Stimulated activated CD4-positive, alpha-beta T cell treated with anti-CD3 and anti-CD28 coated beads, Interleukin-1b, Interleukin-23, amount 100 ng/mL, for 1 hour (primary cell): ENCODE measurements at places on chromosomes 12 and 14.

- DNase-seq: no peak
Measured at GRCh38 chr14:71411738-71412137, 504.5 kb downstream of the PCNX1 start.

DNA sequence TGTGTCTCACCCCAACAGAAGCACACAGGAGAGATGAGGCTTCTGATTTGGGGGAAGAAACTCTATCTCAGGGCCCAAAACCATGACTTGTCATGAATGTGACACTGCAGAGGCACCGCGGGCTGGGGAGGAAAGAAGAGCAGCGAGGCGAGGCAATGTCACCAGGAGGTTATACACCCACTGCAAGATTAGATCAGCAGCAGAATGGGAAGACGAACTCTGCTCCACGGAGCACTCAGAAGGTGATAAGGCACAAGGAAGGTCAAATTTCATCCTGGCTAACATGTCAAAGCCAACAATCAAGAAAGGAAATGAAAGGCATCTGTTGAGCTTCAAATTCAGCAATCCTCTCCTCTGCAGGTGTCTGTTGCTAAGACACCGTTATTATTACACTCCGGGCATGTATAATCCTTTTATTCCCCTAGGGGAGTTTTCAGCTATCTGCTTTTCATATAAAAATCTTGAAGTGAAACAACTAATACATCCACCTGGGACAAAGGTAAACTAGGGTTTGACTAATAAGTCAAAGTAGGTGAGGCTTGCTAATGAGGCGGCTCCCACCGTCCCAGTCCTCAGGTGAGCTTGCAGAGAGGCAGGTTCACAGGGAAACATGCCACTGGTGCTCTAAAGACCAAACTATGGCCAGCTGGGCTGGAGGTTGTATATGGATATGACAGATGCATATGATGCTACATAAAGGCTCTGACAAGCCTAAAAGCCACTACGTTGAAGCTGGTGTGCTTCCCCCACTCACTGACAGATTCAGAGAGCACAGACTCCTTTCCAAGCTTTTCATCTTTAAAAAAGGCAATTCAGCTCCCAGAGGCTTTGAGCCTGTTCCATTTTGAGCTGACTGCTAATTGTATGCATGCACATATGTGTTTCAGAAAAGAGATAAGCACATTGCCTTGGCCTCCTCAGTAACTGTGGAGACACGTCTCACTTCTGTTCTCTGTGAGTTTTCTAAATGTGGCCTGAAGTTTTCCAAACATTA lies 221.2 kb downstream of the NELL2 start:
- DNase-seq: no peak

- DNase-seq: no peak
Measured at GRCh38 chr12:82839796-82840195, 153.1 kb downstream of the TMTC2 start.

DNA sequence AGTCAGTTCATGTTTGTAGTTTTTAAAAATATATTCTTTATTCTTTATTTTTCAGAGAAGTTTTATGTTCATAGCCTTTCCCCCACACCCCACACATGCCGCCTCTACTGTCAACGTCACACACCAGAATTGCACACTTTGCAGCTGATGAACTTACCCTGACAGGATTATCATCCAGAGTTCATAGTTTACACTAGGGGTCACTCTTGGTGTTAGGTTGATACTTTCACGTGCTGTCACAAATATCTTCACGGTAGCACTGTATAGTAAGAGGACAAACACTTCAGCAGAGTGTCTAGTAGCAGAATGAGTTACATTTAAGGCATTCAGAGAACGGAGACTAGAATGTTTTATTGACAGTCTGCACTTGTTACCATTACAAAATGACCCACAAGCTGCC lies 5.1 kb downstream of the DPPA3 start:
- DNase-seq: no peak

DNA sequence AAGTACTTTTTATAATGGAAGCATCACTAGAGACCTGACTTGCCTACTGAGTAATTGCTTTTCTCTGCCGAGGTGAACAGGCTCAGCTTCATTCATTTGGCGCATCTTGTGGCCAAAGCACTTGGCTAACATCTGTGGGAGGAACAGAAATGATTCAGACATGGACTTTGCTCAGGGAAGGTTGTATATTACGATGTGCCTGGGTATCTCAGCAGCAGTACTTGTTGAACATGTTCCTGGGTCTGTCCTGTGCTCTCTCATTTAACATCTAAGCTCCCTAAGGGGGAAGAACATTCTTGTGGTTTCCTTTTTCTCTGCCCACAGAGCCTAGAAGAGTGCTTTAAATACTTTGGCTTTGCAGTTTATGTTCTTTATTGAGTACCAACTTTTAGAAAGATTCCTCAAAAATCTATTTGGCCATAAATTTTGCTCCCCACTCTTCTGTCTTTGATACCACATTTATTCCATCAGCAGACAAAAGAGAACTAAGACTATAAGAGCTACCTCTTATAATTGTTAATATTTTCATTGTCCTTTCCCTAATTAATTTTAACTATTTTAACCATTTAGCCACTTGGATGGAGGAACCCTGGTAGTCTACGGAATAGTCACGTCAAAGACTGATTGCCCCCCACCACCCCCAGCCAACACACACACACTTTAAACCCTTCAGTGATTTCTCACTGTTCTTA lies 101.2 kb upstream of the EGLN3 start:
- DNase-seq: no peak

DNA sequence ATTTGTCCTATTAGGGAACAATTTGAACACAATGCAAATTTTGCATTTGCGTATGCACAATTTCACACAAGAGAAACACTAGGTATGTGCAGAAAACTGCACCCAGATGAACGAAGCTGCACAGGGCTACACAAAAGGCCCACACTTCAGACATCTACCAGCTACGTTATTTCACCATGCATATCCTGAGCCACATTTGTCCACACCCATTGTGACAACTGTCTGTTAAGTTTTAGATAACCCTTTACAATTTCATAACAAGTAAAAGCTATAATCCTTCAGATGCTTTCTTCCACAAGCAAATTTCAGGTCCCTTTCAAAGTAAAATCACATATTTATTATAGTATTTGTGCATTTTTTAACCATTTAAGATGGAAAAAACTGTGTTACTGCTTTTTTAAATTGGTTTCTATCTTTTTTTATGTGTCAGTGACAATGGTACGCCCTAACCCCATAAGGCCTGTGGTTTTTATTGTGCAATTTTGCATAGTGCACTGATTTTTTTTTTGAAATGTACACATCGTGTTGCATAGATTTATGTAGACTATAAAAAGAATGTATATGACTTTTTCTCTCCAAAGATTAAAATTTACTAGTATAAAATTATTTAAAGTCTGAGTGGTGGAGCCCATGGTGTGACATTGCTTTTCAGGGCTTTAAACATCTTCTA lies 87.8 kb upstream of the BTG1 start:
- DNase-seq: no peak

DNA sequence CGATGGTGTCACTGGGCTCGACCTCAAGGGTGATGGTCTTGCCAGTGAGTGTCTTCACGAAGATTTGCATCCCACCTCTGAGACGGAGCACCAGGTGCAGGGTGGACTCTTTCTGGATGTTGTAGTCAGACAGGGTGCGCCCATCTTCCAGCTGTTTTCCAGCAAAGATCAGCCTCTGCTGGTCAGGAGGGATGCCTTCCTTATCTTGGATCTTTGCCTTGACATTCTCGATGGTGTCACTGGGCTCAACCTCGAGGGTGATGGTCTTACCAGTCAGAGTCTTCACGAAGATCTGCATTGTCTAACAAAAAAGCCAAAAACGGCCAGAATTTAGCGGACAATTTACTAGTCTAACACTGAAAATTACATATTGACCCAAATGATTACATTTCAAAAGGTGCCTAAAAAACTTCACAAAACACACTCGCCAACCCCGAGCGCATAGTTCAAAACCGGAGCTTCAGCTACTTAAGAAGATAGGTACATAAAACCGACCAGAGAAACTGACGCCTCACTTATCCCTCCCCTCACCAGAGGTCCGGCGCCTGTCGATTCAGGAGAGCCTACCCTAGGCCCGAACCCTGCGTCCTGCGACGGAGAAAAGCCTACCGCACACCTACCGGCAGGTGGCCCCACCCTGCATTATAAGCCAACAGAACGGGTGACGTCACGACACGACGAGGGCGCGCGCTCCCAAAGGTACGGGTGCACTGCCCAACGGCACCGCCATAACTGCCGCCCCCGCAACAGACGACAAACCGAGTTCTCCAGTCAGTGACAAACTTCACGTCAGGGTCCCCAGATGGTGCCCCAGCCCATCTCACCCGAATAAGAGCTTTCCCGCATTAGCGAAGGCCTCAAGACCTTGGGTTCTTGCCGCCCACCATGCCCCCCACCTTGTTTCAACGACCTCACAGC lies 717 bp downstream of the UBC start:
- DNase-seq: peak; percentile 81

GRCh38 chr14:73576391-73576790 lies 7.4 kb downstream of the ACOT2 start:
- no peak for DNase-seq

DNA sequence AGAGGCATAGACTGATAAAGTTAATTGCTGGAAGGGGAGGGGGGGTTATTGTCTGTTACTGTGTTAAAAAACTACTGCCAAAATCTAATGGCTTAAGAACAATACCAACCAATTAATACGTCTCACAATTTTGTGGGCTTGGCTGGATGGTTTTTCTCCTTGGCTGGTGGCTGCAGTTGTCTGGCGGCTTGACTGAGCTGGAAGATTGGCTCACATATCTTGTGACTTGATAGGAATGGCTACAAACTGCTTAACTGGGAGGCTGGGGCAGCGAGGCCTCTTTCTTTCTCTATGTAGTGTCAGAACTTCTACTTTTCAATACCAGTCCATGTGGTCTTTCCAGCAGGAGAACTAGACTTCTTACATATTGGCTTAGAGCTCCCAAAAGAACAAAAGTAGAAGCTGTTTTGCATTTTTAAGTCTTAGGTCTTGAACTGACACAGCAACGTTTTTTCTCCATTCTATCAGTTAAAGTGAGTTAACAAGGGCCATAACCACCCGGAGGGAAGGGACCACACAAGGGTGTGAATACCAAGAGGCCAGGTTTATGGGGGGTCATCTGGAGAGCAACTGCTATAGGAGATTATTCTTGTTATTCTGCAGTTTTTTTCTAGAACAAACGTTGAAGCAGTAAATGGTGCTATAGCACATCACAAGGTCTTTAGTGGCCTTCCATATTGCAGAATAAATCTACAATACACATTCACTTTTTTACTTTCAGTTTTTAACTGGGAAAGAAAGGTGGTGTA lies 46.9 kb downstream of the ZDHHC17 start:
- DNase-seq: no peak

- DNase-seq: no peak
Measured at GRCh38 chr12:31915446-31915845, 43.8 kb upstream of the RESF1 start.

- no peak for DNase-seq
Measured at GRCh38 chr12:79557690-79558315, 133.0 kb downstream of the PAWR start.

DNA sequence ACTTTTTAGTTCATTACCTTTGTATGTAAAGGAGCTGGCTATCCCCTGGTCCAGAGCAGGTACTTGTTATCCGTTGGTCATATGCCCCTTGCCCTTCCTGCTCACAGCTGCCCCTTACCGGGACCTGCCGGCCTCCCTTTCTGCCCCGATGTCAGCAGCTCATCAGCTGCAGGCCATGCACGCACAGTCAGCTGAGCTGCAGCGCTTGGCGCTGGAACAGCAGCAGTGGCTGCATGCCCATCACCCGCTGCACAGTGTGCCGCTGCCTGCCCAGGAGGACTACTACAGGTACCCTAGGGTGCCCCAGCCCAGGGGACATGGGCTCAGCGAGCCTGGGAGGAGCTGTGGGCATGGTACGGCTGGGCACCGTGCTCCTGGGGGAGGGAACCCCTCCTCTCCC lies 2.3 kb upstream of the RNU7-1 start:
- DNase-seq: no peak

- DNase-seq: no peak
Measured at GRCh38 chr12:24921251-24922038, 27.5 kb downstream of the BCAT1 start.

- DNase-seq: no peak
Measured at GRCh38 chr14:71523630-71524319, 408.5 kb upstream of the RGS6 start.

- no peak for DNase-seq
Measured at GRCh38 chr12:125100551-125101434, 35.6 kb downstream of the AACS start.

DNA sequence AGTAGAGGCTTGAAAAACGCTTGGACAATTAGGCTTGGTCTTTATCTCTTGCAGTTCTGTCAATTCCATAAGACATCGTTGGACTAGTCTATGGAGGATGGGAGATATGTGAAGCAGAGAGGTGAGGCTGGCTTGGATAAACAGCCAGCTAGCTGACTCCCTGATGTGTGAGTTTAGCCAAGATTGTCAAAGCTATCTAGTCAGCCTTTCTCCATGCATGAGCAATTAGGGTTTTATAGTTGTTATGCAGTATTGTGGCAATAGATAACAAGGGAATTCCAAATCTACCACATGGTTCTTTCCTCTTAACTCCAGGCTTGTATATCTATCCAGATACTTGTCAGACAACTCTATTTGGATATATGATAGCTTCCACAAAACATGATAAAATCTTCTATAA lies 153.6 kb upstream of the NRXN3 start:
- no peak for DNase-seq

DNA sequence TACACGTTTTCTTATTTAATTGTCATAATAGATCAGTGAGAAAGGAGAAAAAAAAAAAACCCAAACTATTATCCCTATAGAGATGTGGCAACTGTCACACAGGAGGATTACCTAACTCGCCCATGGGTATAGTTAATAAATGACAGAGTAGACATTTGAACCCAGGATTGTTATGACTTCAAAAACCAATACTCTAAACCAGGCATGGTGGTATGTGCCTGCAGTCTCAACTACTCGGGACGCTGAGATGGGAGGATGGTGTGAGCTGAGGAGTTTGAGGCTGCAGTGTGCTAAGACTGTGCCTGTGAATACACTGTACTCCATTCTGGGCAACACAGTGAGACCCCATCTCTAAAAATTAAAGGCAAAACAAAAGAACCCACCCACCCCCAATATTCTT lies 114.5 kb downstream of the DENND5B start:
- no peak for DNase-seq

DNA sequence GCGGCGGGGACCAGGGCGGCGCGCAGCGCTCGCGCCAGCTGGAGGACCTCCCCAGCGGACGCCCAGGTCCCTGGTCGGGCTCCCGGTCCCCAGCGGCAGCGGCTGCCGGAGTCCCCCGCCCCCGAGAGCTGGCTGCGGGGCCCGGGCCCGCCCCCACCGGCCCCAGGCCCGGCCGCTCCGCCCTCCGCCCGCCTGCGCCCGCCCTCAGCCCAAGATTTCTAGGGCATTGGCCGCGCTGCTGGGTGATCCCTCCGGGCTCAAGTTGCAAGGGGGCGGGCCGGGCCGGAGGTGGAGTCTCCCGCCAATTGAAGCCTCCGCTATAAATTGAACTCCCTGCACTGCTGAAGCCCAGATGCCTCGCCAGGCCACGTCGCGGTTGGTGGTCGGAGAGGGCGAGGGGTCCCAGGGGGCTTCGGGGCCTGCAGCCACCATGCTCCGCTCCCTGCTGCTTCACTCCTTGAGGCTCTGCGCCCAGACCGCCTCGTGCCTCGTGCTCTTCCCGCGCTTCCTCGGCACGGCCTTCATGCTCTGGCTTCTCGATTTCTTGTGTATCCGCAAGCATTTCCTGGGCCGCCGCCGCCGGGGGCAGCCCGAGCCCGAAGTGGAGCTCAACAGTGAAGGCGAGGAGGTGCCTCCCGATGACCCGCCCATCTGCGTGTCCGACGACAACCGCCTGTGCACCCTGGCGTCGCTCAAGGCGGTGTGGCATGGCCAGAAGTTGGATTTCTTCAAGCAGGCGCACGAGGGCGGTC lies at the start of gene DIO3:
DIO3 (plus strand) TSS at position 351 of the 752 bp plus-strand sequence.
- no peak for DNase-seq

- DNase-seq: no peak
Measured at GRCh38 chr12:108691998-108692808, 39.1 kb downstream of the CORO1C start.
